ENCODE measurements at places on chromosomes 1 and 21.
A peak's percentile ranks its signal among the peaks of the same experiment; 100 is the strongest.

- peak; percentile 79 for DNase-seq
Measured at GRCh38 chr1:171741872-171742576, at the start of gene VAMP4. TSS of gene VAMP4 (minus strand) at chr1:171742065. CDS start at chr1:171738414, 3,651 bp downstream.

- DNase-seq = no peak
Measured at GRCh38 chr1:81850031-81850430, 49.3 kb downstream of the ADGRL2 start.

GRCh38 chr1:244010191-244010590 lies 40.9 kb upstream of the ZBTB18 start:
- peak; percentile 37 for DNase-seq

DNA sequence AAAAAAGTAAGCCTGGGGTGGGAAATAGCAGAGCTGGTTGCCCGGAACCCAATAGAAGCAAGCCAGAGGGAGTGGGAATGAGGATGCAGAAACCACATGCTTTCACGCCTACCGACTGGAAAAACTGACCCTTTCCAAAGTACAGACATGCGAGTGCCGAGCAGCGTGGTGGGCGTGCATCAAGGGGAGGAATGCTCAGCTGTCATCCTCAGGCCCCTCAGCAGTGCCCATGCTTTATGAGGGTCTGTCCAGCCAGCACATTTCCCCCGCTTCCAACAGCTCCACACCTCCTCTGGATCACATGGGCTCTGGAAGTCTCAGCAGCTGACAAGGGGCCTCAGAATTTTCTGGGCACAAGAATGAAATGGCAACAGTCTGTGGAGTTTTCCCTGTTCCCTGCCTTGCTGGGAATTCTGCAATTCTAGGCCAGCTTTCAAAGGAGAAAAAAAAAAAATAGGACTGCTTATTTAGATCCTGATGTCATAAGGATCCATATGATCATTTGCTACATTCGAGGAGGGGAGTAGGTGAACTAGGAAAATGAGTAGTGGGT lies 19.1 kb upstream of the IKBKE start:
- DNase-seq = no peak

DNA sequence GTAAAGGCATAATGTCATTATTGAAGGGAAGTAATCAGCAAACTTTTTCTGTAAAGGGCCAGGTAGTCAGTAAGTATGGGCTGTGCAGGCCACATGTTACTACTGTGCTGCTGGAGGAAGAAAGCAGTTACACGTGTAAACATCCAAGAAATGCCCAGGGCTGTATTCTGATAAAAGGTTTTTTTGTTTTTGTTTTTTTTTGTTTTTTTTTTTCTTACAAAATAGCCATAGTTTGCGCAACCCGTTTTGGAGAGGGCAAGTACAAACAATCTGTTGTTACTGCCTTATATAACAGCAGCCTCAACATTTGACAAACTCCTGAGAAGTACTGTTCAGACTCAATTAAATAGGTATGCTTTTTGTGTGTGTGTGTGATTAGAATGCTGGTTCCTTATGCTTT lies 26.7 kb upstream of the MTMR11 start:
- no peak for DNase-seq

- no peak for DNase-seq
Measured at GRCh38 chr1:6082430-6082971, 36.8 kb downstream of the KCNAB2 start.

GRCh38 chr1:165228111-165228655 lies 128.3 kb downstream of the LMX1A start:
- no peak for DNase-seq

- no peak for DNase-seq
Measured at GRCh38 chr1:81852961-81853360, 52.2 kb downstream of the ADGRL2 start.

GRCh38 chr1:37634244-37634991 lies at the start of gene RSPO1:
TSS of gene RSPO1 (minus strand) at chr1:37634892. CDS start at chr1:37629661, 5,231 bp downstream.
- no peak for DNase-seq

DNA sequence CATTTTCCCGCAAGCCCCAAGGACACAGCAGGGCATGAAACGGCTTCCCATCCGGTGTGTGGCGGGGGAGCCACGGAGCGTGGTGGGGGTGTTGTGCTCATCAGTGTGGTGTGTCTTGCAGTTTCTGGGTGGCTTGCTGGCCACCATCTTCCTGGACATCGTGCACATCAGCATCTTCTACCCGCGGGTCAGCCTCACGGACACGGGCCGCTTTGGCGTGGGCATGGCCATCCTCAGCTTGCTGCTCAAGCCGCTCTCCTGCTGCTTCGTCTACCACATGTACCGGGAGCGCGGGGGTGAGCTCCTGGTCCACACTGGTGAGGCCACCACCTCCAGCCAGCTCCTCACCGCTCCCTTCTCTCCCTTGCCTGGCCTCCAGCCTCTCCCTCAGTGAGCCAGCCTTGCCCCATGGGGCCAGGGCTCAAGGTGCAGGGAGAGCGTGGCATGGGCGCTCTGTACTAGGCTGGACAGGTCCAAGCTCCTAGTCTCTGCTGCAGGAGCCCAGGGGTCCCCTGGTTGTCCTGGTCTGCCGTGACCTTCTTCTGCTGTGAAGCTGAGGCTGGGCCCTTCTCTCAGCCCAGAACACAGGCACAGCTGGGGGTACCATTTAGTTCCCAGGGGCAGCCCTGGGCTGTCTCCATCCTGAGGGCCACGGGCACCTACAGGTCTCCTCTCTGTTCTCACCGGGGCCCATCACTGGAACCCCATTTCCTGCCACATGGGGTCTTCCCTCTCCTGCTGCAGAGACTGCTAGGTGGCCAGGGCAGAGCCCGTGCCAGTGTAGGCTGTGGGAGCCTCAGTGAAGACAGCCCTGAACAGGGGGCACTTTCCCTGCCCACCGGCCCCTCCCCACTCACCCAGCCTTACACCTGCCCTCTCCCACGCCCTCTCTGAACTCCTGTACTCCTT lies 12.6 kb downstream of the AGTRAP start:
- DNase-seq = no peak

DNA sequence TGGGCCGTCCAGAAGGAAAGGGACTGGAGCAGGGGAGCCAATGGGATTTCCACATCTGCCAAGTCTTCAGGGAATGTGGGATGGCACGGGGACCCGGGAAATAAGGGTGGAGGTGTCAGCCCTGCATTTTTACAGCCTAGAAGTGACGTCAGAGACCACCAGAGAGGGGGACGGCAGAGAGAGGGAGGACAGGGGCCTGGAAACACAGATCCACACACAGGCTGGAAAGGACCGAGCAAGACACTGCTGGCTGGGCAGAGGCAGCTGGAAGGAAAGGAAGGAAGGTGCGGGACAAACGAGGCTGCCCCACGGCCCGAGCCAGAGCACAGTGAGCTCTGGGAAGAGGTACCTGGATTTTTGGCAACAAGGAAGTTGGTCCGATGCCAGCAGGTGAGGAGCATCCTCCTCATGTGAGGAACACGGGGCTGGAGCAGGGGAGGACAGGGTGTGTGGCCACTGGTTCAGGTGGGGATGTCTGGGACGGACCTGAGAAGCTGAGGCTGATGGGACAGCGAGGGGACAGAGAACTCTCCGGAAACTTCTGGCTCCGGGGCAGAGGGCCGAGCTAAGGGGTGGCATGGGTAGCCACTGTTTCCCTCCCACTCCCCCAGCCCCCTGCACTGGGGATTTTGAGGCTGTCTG lies 138.3 kb downstream of the PGBD5 start:
- no peak for DNase-seq

DNA sequence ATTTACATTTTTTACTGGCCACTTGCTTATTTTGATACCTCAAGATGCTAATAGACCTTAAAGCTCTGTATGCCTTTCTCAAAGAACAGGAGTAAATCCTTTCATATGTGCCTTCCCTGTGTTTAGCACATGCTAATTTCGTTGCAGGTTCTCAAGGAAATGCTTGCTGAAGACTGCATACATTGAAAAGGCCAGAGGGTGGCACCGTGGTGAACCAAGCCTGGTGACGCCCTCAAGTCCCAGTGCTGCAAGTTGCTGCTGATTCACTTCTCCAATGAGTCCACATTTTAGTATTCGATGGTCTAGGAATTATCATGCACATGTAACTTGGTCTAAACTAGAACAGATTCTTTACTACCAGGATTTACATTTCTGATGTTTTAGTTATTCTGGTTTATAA lies 94.1 kb downstream of the CLDN17 start:
- no peak for DNase-seq

DNA sequence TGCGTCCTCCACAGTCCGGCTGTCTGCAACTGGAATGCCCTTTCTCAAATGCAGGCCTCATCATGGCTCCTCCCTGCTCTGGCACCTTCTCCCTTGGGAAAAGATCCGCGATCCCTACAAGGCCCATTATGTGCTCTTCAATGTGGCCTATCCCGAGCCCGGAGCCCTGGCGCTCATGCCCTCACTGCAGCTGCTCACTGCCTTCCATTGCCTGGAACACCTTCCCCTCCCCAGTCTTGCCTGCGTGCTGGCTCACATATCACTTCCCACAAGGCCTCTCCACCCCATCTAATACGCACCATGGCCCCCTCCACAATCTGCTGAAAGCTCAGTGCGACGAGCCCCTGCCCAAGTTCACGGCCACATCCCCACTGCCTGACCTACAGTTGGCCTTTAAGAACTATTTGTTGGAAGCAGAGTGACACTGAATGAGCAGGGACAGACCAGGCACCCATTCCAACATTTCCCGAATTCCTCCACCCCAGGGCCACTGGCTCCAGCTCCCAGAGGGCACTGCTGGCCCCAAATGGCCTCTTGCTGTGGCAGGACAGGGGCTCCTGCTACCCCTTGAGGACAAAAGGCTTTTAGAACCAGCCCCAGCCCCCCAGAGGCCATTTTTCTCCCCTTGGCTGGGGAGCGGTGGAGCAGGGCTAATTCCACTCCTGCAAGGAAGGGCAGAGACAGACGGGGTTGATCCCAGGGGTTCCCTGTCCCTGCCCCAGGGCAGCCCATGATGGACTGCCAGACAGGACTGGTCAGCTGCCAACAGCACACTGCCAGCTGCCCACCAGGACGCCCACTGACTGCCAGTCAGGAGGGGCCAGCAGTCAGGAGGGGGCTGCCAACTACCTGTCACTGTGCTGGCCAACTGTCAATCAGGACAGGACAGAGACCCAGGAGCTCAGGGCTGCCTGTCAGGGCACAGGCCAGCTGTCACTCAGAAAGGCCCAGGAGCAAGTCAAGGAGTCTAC lies 64.8 kb downstream of the DHRS3 start:
- no peak for DNase-seq

- no peak for DNase-seq
Measured at GRCh38 chr1:81493102-81493869, 307.4 kb upstream of the ADGRL2 start.

GRCh38 chr1:162854245-162854882 lies 6.6 kb downstream of the CCDC190 start:
- peak; percentile 41 for DNase-seq

- DNase-seq = no peak
Measured at GRCh38 chr1:179815641-179816040, 62.0 kb downstream of the TOR1AIP2 start.

- no peak for DNase-seq
Measured at GRCh38 chr1:200378096-200378495, 31.7 kb downstream of the ZNF281 start.

- no peak for DNase-seq
Measured at GRCh38 chr1:222061711-222062359, 319.9 kb upstream of the DUSP10 start.

DNA sequence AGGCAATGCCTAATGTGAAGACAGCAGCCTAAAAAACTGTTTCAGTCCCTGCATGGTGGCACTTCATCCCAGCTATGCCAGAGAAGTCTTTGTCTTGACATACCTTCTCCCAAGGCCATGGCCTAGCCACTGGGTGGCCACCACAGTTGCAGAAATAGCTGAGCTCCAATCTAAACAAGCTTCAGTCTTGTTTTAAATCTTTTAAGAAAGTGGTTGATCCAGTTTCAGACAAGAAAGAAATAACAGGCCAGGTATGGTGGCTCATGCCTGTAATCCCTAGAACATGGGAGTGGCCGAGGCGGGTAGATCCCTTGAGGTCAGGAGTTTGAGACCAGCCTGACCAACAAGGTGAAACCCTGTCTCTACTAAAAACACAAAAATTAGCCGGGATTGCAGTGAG lies 600.0 kb upstream of the PLXNA2 start:
- no peak for DNase-seq

- no peak for DNase-seq
Measured at GRCh38 chr1:185044387-185044786, 971 bp upstream of the RNF2 start.

DNA sequence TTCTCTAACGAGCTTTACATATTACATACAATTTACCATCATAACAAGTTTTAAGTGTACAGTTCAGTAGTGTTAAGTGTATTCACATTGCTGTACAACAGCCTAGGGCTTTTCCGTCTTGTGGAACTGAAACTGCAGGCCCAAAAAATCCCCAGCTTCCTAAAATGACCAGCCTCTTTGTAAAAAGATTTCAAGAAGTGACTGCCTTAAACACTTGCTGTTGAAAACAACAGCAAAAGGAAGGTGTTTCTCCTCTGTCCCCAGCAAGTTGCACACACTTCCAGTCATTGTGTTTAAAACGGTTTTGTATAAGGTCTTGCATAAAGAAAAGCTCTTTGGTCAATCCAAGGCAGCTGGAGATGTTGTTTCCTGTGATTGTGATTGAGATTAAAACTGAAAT lies 16.0 kb upstream of the GBP1 start:
- DNase-seq = no peak

GRCh38 chr1:241532864-241533263 lies 686 bp downstream of the KMO start:
- peak; percentile 3 for DNase-seq

DNA sequence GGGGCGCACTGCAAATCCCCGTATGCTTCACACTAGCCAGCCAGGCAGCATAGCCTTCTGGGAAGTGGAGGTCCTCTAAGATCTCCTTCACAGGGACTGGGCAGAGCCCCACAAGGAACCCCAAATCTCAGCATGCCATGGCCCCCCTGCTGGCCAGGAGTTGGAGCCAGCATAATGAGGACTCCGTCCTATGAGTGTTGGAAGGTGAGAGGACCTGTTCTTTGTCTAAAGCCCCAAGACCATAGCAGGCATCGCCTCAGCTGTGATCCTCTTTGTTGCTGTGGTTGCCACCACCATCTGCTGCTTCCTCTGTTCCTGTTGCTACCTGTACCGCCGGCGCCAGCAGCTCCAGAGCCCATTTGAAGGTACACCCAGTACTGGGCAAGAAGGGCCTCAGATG lies 1.5 kb downstream of the SHISA4 start:
- DNase-seq = no peak

DNA sequence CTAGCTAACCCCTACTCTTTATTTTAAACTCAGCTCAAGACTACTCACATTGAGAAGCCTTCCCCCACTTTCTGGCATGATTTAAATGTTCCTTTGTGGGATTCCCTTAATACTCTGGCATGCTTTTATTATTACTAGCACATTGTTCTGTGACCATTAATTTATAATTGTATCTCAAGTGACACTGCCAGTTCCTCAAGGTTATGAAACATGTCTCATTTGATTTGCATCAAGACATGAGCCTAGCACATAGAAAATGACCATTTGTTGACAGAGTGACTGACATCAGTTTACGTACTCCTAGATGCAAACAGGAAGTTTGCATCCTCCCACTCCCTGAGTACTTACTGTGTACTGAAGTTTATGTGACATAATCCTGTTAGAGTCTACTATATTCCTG lies 15.2 kb downstream of the RGS4 start:
- DNase-seq = no peak
